ENCODE measurements at places on chromosomes 2 and 18. TPM values are rescaled to one million over a fixed set of nuclear protein-coding genes. Genes with fewer than 3 reads are reported as not detected.

Gene SAG
- total RNA-seq, result not detected

Gene TTN
- 4,921 TPM for total RNA-seq

DNA sequence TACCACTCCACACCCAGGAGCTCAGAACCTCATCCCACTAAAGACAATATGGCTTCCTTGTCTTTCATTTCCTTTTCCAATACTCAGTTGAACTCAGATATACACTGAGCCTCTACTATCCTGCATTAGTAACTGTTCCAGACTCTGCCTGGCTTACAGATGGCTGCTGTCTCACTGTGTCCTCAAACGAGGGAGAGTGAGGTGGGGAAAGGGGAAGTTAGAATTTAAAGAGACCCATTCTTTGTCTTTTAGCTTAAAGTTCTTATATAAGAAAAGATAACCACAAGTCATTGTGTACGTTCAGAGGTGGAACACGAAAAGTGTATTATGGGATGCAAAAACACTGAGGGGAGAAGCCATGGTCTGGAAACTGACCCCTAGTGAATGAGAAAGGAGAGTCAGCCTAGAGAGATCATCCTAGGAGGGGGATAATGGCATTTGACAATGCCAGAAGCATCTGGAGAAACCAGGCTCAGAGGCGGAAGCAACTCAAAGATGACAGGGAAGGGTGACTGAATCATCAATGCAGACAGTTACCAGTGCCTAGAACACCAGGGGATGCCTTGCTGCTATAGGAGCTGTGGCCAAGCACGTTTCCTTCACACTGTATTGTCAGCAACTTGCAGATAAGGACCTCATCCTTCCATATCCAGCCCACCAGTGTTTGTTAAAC, 170.7 kb downstream of the CYRIA start:
- no peak for DNase-seq
- no peak overlapping the region for H3K27ac ChIP-seq
- no peak overlapping the region for H3K4me3 ChIP-seq
- H3K27me3 ChIP-seq, result peaks cover 4% of the 10 kb centered on the region
- no peaks in the 10 kb centered on the region for H3K36me3 ChIP-seq

- H3K4me3 ChIP-seq, result no peak overlapping the region
- no peaks in the 10 kb centered on the region for H3K36me3 ChIP-seq
- H3K27ac ChIP-seq, result no peak overlapping the region
- DNase-seq, result no peak
- H3K27me3 ChIP-seq, result no peaks in the 10 kb centered on the region
These were observed 134.9 kb upstream of the CHAC2 start for GRCh38 chr2:53632714-53633113.

DNA sequence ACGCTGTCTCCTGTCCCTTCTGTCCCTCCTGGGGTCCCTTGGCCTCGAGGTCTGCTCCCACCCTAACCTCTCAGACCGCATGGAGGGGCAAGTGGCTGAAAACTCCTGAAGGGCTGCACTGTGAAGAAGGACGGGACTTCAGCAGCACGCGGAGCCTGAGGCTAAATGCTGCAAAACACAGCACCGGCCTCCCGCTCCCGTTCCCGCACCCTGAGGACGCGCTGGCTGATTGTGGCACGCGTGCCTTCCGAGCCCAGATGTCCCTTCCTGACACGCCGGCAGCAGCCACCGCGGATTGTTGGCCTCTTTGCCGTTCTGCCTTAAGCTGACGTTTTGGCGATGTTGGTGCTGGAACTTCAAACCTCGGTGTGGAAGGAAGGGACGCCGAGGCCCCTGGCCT, 125.9 kb upstream of the CTDP1 start:
- H3K27me3 ChIP-seq, result no peaks in the 10 kb centered on the region
- H3K27ac ChIP-seq, result no peak overlapping the region
- DNase-seq, result no peak
- H3K4me3 ChIP-seq, result no peak overlapping the region
- H3K36me3 ChIP-seq, result no peaks in the 10 kb centered on the region

GRCh38 chr2:54589038-54589339, 132.9 kb downstream of the SPTBN1 start:
- no peaks in the 10 kb centered on the region for H3K27me3 ChIP-seq
- no peak for DNase-seq
- peaks cover 27% of the 10 kb centered on the region for H3K36me3 ChIP-seq
- peaks cover 100% of the 10 kb centered on the region for H3K4me1 ChIP-seq

Data from heart right ventricle (tissue), 16 donors.